Heart right ventricle (tissue), 16 donors: ENCODE measurements at places on chromosomes 2 and 18. TPM values are rescaled to one million over a fixed set of nuclear protein-coding genes. Genes with fewer than 3 reads are reported as not detected.

- no peak for DNase-seq
Measured at GRCh38 chr2:134671513-134671912, 47.3 kb downstream of the TMEM163 start.

DNA sequence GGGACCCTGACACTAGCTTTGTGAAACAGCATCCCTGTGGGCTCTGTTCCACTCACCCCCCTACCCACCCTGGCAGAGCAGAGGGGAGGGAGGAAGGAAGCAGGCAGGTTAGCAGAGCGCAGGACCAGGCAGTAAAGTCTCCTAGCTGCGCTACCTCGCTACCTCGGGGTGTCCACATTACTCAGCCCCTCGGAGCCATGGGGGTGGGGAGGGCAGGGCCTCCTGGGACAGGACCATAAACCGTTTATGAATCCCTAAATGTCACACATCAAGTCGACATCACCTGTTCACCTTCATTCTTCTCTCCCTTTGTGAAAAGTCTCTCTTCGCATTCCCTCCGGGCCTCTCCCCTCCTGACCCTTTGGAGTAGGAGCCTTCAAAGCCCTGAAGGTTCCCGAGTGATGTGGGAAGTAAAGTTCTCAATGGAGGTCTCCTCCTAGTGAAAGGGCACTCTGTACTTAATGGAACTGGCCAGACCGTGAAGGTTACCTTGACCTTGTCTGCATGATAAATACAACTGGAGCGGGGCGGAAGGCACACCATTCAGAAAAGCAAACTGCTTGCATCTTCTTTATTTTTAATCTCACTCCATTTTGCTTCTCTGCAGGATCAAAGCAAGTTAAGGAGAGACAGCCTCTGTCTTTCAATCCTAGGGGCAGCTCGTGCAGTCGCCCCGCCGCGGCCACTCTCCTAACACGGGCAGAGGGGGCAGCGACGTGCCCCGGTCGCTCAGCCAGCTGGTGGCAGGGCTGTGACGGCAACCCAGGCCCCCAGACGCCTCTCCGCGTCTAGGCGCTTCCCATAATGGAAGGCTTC lies 23.7 kb upstream of the SMAD7 start:
- peak; percentile 41 for DNase-seq

INPP5D gene
- 3.6 TPM for polyA plus RNA-seq

EN1 gene
- polyA plus RNA-seq: not detected

DNA sequence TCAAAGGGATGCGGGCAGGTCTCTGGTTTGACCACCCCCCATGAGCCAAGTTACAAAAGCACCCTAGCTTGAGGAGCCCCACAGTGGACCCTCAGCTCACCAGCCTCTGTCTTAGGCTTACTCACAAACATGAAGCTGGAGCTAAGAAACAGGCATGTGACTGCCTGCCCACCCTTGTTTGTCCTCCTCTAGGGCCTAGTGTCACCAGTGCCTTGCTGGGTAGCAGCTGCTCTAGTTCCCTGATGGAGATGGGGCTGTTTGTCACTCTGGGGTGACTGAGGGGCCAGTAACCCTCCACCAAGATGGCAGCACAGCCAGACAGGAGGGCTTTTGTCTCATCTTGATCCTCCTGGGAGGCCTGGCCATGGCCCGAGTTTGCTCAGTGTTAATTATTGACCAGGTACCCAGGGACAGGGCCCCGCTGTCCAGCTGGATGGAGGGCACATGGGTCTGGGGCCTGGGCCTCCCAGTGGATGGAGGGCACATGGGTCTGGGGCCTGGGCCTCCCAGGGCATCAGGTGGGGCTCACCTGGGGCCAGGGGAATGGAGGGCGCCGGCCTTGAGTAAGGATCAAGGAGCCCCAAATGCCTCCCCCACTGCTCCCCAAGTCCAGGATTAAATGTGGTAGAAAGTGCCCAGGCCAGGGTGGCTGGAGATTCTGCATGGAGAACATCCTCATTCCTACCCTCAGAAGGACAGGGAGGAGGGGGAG lies 185.9 kb upstream of the HAAO start:
- no peak for DNase-seq

DNA sequence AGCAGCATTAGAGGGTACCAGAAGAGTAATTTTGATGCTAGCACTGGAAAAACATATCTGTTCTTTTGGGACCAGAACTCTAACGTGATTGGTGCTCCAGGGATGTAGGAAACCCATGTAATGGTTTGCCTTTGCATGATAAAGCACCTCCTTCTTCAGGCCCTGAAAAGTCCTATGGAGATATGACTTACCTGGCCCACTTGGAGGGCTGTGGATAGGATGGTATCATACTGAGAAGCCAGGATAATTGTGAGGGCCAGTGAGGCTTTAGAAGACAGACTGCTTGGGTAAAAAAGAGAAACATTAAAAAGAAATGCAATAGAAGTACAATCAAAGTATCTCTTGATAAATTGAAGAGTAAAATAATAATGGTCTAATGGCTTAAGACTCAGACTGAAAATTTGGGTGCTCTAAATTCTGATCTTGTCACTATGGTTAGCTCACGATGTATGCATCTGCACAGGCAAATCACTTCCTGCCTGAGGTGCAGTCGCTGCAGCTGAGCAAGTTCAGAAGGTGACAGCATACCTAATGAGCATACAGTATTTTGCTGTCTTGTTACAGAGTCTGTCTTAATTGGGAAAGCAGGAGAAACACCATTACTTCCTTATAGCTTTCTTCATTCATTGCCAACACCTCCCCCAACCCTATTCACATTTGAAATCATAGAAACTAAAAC lies 371.5 kb downstream of the NUP35 start:
- no peak for DNase-seq

DNA sequence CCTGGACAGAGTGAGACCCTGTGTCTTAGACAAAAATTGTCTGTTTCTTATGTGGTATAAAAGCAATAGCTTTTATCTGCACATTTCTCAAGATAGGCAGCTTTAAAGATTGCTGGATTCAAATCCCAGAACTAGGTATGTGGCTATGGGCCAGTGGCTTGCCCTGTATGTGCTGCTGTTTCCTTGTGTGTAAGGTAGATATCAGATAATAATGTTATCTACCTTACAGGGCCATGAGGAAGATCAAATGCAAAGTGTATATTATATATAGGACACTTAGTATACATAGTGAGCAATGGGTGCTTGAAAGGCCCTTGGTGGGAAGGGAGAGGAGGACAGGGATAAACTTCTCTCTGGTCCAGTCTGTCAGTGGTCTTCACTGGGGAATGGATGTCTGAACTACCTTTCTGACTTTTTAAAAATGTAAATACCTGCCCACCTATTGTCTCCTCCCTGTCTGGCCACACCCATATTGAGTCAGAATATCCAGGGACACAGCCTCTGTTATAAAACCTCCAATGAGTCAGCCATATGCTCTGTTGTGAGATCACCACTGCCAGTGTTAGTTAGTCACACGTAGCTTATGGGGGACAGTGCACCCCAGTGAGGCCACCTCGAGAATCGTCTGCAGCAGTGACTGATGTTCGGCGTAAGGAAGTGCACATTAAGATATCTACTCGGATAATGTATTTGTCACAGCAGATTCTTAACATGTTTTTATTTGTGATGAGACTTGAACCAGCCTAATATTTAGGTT lies 383.4 kb downstream of the PTPRM start:
- DNase-seq: no peak

- DNase-seq: peak; percentile 20
Measured at GRCh38 chr2:224069172-224069571, 30.1 kb upstream of the SERPINE2 start.

- no peak for DNase-seq
Measured at GRCh38 chr2:31266804-31267203, 32.9 kb downstream of the EHD3 start.

ZNG1B gene
- polyA plus RNA-seq: 41.5 TPM
